ENCODE measurements at places on chromosomes 16 and 17. TPM values are rescaled to one million over a fixed set of nuclear protein-coding genes. Genes with fewer than 3 reads are reported as not detected.

The GNGT2 gene
- not detected for total RNA-seq

The TPSB2 gene
- not detected for total RNA-seq

The KRTAP4-4 gene
- total RNA-seq: not detected

The TNFRSF13B gene
- total RNA-seq: not detected

The RRAD gene
- 11.7 TPM for total RNA-seq

The PRDM7 gene
- not detected for total RNA-seq

The SMARCD2 gene
- total RNA-seq: 101 TPM

The ABAT gene
- 2.7 TPM for total RNA-seq

The CD7 gene
- not detected for total RNA-seq

The IL17C gene
- not detected for total RNA-seq

The SLC6A4 gene
- total RNA-seq: under 0.01 TPM

The CCL16 gene
- not detected for total RNA-seq

The TBC1D3G gene
- not detected for total RNA-seq

Data from bronchial smooth muscle cell (primary cell).